Hematopoietic multipotent progenitor cell treated with erythropoietin and hydrocortisone succinate and interleukin-3 and kit ligand, for 17 days (in vitro differentiated cells): ENCODE measurements at places on chromosomes 13 and 19.

- DNase-seq = no peak
These were observed 26.0 kb downstream of the MED4 start for GRCh38 chr13:48068952-48069351.

DNA sequence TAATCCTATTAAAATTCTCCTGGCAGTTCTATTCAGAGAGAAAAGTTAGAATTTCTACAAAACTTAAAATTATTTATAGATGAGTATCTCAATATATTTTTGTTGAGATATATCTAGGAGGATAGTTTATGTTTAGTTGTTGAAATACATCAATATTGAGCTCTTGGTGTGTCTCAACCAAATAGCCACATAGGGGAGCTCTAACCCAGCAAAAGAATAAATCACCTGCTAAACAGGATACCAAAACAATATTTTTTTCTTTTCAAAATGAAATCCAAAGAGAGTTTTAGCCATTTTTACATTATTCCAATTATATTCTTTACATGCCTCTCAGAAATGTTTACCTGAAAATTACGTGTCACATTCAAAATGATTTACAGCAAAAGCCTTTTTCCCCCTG, 954.7 kb downstream of the SLITRK6 start:
- DNase-seq = no peak

DNA sequence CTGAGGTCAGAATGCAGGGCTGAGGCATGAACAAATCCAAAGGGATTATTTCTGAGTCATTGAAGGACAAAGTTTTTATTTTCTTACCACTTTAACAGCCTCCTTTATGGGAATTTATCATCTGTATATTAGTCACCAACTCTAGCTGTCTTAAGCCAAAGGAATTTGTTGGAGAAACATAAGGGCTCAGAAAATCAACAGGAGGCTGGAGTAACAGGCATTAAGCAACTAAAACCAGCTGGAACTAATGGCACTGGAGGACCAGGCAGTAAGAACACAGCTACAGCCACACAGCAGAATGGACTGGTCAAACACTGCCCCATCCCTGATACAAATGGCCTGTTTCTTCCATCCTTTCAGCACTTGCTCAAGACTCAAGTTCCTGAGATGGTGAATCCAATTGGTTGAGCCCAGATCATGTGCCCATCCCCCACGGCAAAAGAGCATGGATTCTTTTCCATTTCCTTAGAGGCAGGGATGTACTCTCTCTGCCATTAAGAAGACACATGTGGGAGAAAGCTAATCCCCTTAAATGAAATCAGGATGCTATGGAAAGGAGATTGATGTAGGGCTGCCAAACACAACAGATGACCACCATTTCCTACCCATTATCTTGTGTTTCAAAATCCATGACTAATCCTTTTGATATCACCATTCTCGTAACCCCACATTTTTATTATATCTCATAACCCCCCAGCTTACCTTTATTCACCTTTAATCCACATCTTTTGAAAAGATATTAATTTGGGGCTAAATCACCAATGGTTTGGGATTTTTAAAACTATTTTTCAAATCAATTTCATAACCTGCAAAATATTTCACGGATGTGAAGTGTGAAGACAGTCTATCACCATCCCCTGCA, 157.0 kb upstream of the FNDC3A start:
- DNase-seq = no peak

GRCh38 chr19:55599468-55599841, at the start of gene FIZ1:
TSS of gene FIZ1 (minus strand) at chr19:55599517. CDS start at chr19:55597865, 1,652 bp downstream.
- DNase-seq = peak; percentile 95

DNA sequence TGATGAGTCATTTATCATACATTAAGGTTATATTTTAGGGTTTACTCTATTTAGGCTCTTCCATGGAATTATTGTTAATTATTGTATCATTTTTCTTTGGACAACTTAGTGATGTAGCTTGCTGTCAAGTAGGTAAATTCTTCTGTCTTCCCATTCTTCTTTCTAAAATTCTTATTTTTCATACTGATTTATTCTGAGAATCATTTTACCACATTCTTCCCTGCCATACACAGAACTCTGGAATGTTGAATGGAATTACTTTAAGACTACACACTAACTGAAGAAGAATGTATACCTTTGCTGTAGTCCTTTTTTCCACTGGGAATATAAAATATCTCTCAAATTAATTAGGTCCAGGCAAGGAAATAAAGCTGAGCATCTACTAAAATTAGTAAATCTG, 24.5 kb upstream of the SLC7A1 start:
- no peak for DNase-seq

DNA sequence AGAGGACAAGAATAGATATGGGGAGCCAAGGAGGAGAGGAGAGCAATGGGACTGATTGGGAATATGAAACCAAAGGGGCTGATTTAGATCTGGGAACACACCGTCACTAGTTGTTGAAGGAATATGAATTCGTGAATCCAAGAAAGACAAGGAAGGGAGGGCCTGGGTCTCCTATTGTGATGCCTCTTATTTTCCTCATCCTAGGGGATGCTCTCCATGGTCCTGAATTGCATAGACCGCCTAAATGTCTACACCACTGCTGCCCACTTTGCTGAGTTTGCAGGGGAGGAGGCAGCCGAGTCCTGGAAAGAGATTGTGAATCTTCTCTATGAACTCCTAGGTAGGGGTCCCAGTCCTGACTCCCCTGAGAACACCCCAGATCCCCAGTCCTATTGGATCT, 21.5 kb downstream of the RYR1 start:
- no peak for DNase-seq

- no peak for DNase-seq
These were observed 5.3 kb upstream of the KPTN start for GRCh38 chr19:47489072-47489914.

- no peak for DNase-seq
These were observed 52.7 kb downstream of the PIBF1 start for GRCh38 chr13:72834601-72835000.

DNA sequence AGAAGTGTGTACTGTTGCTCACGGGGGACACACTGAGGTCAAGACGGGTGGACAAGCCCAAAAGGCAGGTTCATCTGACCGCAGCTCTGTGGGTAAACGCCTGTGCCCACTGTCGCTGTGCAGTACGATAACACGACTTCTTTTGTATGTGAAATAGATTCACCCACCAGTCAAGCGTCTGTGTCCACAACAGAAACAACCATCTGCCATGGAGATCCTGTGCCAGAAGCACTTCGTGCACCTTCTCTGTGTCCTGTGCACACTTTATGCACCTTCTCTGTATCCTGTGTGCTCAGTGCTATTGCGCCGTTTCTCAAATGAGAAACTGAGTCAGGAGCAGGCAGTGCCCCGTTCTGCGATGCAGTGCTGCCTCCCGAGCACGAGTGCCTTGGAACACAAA, 138.9 kb downstream of the ATP11A start:
- DNase-seq = no peak

DNA sequence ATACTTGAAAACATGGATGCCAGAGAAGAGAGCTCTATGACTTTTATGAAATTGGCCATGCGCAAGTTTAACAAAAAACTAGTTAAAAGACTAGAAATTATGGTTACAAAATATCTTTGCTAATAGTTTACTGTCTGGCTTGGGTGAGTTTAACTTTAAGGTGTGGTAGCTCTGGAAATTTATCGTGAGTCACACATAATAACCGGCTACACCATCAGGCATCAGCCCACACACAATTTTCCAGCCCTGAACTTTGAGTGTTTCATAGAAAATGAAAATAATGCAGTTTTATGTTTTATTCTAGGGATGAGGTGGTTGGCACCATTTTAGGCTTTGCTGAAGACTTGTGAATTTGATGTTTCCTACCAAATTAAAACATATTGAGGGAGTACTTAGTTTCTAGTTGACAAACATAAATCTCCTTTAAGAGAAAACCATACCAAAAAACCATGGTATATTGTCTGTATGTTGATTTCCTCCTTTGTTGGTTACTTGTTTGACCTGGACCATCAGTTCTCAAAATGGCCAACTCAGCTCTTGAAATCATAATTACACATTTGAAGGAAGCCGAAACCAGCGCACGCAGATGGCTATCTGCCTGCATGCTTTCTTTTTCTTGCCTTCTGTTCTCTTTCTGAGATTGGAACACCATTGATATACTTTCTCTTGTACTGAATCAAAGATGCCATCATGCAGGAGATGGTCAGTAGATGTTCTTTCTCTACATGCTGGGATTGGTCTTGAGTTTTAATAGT, 125.1 kb downstream of the AKAP11 start:
- no peak for DNase-seq

- no peak for DNase-seq
These were observed 707.8 kb upstream of the PCDH20 start for GRCh38 chr13:62123409-62123808.

- no peak for DNase-seq
These were observed 2.1 kb upstream of the CEACAM19 start for GRCh38 chr19:44668985-44669764.

GRCh38 chr13:114107686-114108081, 24.7 kb downstream of the RASA3 start:
- DNase-seq = no peak

DNA sequence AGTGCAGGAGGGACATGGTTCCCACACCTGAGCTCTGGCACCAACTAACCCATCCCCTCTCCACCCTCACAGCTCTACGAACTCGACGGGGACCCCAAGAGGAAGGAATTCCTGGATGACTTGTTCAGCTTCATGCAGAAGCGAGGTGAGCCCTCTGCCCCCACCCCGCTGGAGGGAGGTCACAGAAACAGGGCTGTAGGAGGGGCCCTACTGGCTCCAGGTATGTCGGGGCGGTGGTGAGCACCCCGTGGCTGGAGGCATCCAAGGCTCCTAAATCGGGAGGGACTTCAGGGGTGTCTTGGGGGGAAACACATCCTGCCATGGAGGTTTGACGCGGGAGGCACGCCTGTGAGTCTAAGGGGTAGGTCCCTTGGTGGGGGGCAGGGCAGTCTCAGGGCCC, 24.1 kb upstream of the WDR18 start:
- DNase-seq = no peak

DNA sequence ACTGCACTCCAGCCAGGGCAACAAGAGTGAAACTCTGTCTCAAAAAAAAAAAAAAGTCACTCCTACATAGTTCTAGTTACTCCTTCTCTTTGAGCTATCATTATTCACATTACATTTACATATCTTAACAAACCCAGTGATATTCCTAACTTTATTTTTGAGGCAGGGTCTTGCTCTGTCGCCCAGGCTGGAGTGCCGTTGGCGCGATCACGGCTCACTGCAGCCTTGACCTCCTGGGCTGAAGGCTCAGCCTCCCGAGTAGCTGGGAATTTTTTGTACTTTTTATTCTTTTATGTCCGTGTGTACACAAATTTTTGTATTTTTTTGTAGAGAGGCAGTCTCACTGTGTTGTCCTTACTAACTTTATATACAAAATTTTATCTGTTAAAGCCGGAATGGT, 587 bp upstream of the RPS15 start:
- no peak for DNase-seq

DNA sequence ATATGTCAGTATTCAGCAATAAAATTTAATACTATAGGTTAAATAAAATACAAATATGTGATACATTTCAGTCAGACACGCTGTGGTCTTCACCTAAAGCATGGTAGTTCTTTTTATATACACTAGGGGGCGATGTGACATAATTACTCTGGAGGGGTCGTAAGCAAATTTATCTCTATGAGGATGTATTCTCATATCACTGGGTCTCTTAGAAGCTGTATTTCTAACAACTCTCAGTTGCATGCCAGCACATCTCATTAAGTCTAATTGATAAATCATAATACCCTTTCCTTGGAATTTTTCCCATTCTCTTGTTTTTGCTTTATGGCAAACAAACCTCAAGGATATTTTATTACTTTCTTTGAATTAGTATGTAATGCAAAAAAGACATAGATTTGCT, 3.9 kb upstream of the PCDH17 start:
- peak; percentile 9 for DNase-seq

GRCh38 chr19:56750658-56751057, 79.1 kb upstream of the ZNF835 start:
- no peak for DNase-seq

DNA sequence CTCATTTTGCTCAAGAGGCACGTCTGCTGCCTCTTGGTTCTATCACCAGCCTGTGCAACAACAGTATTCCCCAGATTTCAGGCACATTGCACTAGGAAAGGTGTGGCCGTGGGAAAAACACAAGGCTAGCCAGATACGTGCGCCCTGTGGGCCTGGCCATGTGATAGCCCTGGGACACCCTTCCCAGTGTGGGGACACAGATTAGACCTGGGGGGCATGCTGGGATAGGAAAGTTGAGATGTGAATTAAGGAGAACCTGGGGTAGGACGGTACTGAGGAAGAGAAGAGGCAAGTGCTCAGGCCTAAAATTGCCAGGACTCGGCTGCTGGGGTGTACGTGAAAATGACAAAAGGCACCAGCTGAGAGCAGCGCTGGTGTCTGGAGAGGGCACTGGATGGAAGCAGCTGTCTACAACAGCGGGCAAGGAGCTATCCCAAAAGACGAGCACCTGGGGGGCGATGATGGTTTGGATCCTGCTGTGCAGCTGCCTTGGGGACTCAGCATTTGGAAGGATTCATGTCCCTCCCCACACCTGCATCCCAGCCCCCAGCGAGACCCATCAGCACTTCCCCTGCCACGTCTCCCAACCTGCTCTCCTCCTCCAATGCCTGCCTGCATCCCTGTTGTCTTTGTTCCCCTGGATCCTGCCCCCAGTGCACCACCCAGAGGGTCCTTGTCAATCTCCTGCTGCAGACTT, 54.3 kb downstream of the GGACT start:
- no peak for DNase-seq

- peak; percentile 42 for DNase-seq
These were observed 46.8 kb downstream of the SLC7A1 start for GRCh38 chr13:29548722-29549121.

DNA sequence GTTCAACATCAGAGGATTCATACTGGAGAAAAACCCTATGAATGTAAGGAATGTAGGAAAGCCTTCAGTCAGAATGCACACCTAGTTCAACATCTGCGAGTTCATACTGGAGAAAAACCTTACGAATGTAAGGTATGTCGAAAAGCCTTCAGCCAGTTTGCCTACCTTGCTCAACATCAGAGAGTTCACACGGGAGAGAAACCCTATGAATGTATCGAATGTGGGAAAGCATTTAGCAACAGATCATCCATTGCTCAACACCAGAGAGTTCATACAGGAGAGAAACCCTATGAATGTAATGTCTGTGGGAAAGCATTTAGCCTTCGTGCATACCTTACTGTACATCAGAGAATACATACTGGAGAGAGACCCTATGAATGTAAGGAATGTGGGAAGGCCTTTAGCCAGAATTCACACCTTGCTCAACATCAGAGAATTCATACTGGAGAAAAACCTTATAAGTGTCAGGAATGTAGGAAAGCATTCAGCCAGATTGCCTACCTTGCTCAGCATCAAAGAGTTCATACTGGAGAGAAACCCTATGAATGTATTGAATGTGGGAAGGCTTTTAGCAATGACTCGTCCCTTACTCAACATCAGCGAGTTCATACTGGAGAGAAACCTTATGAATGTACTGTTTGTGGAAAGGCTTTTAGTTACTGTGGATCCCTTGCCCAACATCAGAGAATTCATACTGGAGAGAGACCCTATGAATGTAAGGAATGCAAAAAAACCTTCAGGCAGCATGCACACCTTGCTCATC, 15.4 kb downstream of the ZNF570 start:
- no peak for DNase-seq

DNA sequence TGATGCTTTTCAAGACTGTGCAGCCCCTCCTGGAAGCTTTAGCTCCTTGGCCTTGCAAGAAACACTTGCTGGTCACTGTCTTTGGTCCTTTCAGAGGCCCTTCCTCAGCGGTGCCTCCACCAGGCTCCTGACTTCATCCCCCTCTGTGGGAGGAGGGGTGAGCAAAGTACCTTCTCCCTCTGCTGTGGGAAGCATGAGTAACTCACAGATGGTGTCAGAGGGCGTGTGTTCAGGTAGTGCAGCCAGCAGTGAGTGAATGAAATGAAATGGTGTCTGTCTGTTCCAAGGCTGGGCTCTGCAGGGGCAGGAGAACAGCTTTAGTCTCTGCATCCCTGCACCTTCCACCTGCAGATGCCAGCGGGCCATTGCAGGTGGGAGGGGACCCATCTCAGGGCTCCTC, 102.9 kb downstream of the SHISA2 start:
- no peak for DNase-seq
